ENCODE measurements at places on chromosomes 12 and 14.

GRCh38 chr12:123149501-123150274, 1.2 kb downstream of the PITPNM2 start:
- DNase-seq = no peak

DNA sequence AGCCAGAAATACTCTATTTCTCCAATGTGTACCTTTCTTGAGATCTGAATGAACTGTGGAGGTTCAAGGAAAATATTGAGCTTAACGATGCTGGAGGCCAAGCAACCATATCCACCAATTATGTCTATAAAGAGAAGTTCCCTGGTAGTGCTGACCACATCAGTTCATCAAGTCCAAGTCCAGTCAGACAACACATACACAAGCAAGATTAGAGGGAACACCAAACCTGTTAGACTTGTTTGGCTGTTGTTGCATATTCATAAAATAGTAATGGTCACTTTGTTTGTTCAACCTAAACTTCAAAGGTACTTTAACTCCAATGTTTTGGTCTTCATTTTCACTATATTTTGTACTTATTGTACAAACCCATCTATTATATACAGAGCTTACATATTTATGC, 81.6 kb downstream of the LMO3 start:
- DNase-seq = no peak

DNA sequence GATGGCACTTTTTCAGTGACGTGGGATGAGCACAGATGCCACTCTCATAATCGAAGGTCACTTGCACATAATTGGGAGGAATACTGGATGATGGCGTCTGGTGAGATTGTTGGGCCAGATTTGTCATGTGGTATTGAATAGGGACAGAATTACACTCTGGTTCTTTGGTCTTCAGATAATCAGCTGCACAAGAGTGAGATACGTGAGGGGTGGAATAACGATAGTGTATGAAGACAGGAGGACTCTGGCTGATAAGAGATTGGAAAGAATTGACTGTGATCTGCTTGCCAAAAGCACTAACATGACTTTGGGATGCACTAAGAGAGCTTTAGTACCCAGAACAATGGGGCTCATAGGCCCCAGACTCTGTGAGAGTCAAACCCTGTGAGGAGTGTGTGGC, 7.0 kb upstream of the RABGGTA start:
- no peak for DNase-seq

DNA sequence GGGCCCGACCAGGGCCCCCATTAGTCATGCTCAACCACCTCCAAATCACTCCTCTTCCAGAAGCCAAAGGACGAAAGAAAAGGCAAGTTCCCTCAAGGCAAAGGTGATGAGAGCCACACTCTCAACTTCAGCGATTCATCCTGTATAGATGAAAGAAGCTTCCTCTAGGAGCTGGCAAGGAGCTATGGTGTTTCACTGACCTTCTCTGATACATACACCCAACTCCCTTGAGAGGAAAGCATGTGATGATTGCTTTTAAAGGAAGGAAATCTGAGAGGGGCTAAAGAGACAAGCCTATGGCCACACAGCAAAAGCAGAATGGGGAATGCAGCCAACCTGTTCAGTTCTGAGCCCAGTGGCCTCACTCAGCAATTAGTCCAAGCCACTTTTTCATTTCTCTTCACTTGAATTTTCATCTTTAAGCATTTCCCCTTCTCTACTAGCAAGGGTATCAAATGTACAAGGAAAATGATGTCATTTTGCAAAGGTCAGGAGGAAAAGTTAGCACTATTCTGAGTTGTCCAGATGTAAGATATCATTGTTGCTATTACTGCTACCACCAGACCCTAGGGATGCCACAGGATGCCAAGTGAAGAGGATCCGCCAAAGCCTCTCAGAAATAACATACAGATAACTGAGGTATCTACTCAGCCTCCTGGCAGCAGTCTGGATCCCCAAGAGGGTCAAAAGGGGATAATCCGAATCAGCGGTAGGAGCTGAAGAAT, 82.5 kb downstream of the MAP3K9 start:
- DNase-seq = no peak

DNA sequence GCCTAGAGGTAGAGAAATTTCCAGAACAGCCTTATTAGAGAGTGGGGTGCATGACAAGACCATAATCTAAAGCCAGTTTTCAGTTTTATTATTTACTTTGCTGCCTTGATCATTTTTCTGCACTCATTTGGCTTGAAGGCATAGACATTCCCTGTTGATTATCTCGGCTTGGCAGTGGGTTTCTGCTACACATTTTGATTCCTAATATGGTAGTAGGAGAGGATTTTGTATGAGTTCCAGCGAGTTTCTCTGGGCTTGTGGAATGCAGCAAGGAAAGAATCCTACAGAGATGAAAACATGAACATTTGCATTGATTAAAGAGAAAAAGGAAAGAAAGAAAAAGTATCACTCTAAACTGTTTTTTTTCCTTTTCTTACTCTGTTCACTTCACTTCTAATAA, 281.2 kb downstream of the PAWR start:
- DNase-seq = no peak

- no peak for DNase-seq
These were observed 12.0 kb downstream of the DLK1 start for GRCh38 chr14:100738704-100739131.

DNA sequence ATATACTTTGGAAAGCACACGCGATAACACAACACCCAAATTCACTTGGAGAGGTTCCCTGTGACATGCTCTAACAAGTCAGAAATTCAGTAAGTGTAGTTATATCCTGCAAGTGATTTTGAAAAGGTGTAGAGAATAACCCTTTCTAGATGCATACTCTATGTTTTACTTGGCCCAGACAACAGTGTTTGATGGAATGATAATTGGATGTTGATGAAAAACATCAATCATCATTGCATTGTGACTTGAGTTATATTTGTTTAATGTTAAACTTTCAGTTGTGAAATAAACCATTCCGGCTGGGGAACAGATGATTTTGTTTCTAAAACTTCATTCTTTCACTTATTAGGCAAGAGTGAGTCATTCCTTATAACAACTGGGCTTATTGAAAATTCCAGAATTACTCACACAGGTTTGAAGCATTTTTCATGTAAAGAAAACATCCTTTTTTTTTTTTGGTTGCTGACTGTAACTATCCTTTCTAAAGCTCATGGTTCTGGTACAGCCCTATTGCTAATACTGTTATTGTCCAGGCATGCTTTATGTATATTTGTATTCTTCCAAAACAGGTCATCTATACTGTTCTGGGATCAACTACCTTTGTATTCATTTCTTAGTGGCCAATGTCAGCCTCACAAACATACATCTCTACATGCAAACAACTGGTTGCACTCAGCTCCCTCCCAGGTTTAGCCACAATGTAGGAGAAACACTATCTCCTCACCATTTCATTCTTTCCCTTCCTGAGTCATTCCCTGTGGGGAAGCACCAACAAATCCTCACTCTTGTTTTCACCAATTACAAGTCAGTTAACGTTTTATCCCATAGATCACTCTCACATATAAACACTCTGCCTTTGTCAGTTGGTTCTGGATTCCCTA, 121.2 kb upstream of the LRIG3 start:
- DNase-seq = no peak

DNA sequence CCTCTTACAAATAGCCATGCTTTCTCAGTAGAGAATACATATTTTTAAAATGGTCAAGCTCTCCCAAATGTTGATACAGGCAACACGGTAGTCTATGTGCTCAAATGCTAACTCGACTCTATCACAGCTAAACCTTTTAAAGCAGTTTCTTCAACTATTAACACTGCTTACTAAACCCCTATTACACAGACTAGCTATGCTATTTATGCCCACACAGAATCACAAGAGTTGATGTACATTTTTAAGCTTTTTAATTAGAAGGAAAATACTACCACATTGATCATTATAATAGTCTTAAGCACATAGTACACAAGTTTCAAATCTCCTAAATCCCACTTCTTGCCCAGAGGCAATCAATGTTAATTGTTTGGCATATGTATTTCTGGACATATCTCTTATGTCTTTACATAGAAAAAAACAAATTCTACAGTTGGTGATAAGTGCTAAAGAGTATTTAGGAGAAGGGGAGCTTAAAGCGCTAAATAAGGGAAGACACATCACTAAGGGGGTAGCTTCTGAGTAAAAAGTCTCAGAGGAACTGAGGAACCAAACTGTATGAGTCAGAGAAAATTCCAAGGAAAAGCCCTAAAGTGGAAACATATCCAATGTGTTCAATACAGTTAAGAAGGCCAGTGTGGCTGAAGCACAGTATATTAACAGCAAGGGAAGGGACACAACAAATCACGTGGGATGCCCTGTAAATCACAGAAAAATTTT, 13.7 kb downstream of the HNRNPC start:
- no peak for DNase-seq

GRCh38 chr12:107501681-107502080, 183.9 kb upstream of the PWP1 start:
- DNase-seq = no peak
